ENCODE measurements at places on chromosomes 7 and 10.

DNA sequence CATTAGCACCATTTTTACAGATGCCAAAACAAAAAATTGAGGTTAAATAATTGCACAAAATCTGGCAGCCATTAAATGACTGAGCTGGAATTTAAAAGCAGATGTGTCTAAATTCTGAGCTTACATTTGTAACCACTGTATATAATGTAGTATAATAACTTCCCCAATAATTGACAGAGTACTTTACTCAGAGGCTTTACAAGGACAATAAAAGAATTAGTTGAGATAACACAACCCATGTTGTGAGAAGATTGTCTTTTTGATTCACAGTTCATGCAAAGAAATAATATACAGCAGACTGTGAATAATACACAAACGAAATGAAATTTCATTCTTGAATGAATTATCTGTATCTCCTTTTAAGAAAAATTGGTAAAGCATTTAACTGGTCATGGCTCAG, 417.1 kb downstream of the AUTS2 start:
- DNase-seq, result no peak

- DNase-seq, result no peak
Observed at GRCh38 chr10:35092851-35093250, 2.7 kb upstream of the CUL2 start.

DNA sequence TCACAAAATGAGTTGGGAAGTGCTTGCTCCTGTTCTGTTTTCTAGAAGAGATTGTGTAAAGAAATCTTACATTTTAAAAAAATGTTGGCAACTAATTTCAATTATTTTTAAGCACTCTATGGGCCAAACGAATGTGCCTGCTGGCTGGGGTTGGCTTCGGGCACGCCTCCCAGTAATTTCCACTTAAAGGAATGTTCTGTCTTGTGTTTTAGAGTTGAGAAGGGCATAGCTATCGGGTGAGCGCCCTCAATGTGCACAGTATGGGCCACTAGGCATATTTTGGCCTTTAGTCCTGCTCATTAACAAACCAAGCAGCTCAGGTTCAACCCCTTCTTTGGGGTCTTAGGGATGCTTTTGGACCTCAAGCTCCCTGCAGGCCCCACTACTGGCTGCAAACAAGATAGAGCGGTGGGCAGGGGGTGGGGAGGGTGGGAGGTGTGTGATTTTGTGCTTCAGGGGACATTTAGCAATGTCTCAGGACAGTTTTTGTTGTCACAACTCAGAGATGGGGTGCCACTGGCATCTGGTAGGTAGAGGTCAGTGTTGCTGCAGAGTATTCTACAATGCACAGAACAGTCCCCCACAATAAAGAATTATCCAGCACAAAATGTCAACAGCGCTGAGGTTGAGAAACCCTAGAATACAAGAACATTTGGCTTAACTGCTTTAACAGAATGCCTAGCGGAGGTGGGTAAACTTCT, 40.7 kb downstream of the TACC2 start:
- DNase-seq, result no peak

DNA sequence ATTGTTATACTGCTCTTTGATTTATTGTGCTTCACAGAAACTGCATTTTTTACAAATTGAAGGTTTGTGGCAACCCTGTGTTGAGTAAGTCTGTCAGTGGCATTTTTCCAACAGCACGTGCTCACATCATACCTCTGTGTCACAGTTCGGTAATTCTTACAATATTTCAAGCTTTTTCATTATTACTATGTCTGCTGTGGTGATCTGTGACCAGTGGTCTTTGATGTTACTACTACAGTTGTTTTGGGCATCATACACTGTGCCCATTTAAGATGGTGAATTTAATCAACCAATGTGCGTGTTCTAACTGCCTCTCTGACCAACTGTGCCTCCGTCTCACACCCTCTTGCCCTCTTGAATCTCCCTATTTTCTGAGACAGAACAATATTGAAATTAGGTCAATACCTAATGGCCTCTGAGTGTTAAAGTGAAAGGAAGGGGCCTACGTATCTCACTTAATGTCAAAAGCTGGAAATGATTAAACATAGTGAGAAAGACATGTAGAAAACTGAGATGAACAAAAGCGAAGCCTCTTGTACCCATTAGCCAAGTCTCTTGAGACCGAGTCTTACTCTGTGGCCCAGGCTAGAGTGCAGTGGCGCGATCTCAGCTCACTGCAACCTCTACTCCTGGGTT, 20.2 kb upstream of the ASL start:
- DNase-seq, result no peak

- no peak for DNase-seq
Observed at GRCh38 chr10:128556182-128557110, 430.2 kb upstream of the MKI67 start.

GRCh38 chr10:106513352-106513771, 651.1 kb downstream of the SORCS1 start:
- DNase-seq, result no peak

DNA sequence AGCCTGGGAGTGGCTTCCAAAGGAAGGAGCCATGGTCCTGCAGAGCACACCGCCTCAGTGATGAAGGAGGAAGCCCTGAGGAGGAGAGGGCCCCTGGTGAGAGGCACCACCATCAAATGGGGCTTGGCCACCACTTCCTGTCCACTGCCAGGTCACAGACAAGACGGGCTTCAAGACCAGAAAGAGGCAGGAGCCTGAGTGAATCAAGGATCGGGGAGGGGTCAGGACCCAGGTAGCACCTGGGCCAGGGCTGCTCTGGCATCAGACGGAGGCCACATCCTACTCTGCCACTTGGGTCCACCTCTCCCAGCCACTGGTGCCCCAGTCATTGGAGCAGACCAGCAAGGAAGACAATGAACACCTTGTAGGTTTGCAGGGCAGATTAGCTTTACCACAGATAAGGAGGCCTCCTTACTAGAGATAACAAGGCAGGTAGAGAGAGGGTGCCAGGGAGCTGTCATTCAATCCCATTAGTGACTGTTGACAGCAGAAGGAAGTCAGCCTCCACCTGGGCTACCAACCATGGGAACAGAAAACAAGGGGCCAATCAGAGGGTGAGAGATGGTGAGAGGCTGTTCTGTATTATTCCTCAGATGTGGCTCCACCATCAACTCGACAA, 143.4 kb downstream of the TNS3 start:
- no peak for DNase-seq

GRCh38 chr7:107982918-107983389, 20.0 kb downstream of the LAMB1 start:
- no peak for DNase-seq

DNA sequence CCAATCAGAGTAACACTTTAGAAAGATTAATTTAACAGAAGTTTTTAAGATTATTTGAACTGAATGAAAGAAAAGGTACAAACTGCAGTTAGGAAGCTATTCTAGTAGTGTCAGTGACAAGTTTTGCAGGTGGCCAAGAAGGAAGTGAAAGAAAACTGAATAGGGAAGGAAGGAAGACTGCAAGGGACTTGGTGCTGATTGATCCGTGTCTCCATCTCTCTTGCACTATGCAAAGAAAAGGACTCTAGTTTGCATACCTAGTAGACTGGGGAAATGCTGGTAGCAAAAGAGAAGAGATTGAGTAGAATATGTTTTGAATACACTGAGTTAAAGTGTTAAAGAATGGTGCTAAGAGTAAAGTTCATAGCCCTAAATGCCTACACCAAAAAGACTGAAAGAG, 33.0 kb downstream of the OR6V1 start:
- DNase-seq, result no peak

DNA sequence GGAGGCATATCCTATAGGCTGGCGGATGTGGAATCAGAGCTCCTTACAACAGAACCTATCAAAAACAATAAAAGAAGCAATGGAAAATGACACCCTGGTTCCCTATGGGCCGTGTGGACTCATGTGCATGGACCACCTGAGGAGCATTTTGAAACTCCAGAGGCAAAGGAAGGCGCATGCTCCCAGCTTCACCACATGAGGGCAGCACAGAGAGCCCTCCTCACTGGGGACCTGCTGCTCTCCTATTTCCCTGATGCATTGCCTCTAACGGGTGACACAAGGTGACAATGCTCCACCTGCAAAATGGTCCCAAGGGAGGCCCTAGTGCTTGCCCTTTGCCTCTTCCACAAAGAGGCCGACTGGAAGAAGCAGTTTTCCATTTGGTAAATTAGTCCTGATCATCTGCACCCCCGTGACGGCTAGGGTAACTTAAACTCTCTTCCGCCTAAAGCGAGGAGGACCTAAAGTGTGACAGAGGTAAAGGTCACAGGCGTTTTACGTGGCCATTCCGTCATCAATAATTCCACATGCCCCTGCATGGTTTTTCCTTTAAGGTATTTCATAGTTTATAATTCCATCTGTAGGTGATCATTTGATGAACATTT, 67.7 kb downstream of the GPAM start:
- no peak for DNase-seq

DNA sequence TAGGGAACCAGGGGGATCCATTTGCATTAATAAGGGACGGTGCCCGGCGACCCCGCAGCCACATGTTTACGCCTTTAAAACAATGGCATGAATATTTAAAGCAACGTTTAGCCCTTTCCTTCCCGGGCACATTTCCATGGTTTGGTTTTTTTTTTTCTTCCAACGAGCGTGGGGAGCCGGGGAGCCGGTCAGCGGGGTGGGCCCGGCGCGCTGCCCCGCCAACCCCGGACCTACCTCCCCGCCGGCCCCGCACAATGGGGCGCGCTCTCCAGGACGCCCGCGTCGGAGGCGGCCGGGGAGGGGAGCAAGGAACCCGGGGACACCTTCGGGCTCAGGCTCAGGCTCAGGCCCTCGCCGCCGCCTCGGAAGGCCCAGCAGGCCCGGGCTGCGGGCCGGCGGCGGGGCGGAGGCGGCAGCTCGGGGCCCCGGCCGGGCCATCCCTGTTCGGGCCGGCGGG, 1.0 kb downstream of the SEPHS1 start:
- no peak for DNase-seq

GRCh38 chr7:127347567-127348246, 44.8 kb downstream of the ZNF800 start:
- no peak for DNase-seq

DNA sequence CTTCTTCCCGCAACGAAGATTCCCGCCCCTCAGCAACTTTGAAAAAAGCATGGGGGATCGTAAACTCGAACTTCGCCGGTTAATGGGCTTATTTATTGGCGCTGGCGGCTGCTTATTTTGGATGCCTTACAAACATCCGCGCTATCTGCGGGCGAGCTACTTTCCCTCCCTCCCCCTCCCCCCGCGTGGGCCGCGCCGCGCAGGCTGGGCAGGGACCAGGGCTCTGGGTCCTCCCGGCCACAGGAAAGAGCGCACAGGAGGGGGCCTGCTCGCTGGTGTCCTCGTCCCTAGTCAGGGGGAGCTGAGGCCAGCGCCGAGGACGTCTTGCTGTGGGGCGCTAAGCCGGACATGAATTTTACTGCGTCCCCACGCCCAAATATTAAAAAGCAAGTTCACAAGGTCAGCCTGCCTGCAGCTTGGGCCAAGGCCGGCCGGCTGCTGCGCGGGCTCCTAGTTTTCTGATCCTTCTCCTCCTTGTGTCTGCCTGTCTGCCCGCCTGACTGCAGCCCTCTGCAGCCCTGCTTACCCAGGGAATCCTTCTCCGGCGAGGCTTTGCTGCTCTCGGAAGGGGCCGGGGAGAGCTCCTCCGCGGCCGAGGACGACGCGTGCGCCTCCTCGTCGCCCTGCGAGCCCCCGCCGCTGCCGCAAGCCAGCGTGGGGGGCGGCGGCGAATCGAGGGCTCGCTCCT, 1.2 kb downstream of the HOXA10 start:
- peak; percentile 48 for DNase-seq

GRCh38 chr7:129271500-129272355, 46.9 kb downstream of the AHCYL2 start:
- no peak for DNase-seq

GRCh38 chr7:103011650-103012049, 62.9 kb downstream of the FBXL13 start:
- no peak for DNase-seq

GRCh38 chr7:151923097-151923876, 33.0 kb upstream of the GALNTL5 start:
- DNase-seq, result no peak

GRCh38 chr10:47325303-47326291, 3.3 kb downstream of the GDF2 start:
- no peak for DNase-seq

DNA sequence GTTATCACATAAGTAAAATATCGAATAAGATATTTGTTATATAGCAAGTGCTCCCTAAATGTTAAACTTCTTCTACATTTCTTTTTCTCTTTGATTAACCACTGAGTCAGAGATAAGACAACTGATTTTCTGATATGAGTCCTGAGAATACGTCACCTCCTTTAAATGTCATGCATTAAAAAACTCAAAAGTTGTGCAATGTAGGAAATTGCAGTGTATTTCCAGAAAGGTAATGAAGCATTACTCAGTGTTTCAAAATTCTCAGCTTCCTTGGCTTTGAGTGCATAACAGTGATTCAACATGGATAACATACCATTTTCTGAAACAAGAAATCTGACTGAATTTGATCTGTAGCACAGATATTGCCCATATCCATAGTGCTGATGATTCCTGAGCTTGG, 155.8 kb downstream of the BMPER start:
- DNase-seq, result no peak

- no peak for DNase-seq
Observed at GRCh38 chr7:11748884-11749283, 83.1 kb downstream of the THSD7A start.

DNA sequence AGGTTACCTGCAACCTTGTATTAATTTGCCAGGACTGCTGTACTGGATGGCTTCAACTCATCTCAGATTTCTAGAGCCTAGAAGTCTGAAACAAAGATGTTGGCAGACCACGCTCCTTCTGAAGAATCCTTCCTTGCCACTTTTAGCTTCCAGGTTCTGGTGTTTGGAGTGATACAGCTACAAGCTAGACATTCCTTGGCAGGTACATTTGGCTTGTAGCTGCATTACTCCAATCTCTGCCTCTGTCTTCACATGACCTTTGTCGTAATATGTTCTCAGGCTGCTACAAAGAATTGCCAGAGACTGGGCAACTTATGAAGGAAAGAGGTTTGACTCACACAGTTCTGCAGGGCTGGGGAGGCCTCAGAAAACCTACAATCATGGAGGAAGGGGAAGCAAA, 146.3 kb downstream of the GALNT17 start:
- no peak for DNase-seq

DNA sequence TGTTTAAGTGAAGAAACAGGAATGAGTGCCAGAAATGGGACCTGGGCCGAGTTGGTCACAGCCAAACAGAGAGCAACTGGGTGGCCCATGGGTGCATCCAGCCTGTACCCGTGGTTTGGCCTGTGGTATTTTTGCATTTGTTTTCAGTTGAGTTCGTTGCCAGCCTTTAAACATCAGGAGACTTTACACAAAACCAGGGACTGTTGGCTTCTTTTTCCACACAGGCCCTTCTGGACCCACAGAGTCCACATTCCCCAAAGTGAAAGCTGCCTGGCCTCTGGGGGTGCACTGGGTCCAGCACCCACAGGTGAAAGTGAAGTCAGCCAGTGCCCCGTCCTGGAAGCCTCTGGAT, 54.1 kb upstream of the TNS3 start:
- DNase-seq, result no peak

Measured in NCI-H187 (cell line).